ENCODE measurements at places on chromosomes 12 and 14.
A peak's percentile ranks its signal among the peaks of the same experiment; 100 is the strongest.

DNA sequence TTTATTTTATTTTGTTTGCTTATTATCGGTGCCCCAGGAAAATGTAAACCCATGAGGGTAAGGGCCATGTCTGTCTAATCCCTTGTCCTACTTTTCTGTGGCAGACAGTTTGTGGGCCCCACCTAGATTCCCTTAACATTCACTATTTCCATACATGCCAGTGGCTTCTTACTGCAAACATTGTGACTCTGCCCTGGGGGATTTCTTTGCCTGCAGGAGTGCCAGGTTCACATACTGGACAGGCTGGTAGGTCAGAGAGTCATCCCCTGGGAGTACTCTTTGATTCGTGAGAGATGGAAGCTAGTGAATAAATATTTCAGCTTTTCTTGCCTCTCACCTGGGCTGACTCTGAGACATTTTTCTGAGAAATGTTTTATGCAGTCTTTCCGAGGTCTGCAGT, 122.8 kb upstream of the TBX5 start:
- no peak for DNase-seq

DNA sequence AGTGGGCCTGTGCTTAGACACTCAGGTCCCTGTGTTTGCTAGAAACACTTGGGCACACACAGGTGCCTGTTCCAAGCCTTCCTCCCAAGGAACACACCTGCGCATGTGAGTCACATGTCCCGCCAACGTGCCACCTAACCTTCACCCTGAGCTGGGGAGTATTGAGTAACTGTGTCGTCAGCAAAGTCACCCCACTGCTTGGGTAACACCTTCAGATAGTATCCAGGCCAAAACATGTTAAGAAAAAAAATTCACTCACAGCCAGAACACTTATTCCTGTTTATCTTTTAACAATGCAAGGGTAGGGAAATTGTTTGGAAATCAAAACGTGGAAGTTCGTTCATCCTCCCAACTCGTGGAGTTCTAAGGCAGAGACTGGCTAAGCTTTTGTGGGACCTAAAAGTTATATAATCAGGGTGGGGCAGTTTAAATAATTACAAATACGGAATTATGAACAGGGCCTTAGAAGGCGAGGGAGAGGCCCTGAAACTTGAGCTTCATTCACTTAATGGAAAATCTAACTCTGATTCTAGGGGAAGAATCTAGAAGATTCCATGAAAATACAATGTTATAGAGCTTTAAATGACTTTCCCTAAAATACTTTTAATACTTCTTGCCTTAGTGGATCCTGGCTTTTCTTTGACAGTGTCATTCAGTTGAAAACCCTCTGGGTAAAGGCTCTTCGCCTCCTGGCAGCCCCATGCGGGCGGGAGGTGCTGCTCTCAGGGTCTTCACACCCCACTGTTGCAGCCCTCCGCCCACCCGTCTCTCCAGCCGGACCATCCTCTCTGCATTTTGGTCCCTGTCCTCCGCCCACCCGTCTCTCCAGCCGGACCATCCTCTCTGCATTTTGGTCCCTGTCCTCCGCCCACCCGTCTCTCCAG, 30.3 kb upstream of the ADIPOR2 start:
- no peak for DNase-seq

DNA sequence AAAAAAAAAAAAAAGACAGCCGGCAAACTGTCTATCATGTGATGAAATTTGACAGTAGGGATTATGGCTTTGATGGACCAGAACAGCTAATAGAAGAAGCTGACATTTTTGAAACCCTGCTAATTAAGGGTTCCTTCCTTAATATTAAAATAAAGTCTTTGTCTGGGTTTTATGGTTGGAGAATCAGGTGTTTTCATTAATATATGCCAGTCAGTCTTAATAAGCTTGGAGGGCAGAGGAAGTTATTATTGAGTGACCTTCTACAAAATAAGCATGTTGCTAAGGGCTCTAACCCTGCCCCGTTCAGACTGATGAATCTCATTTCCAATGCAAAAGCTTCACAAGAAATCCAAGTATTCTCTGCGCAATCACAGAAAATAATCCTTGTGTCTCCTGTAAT, 289.8 kb downstream of the EGLN3 start:
- no peak for DNase-seq

GRCh38 chr12:24778486-24779304, 170.2 kb downstream of the BCAT1 start:
- DNase-seq, result peak; percentile 44

- no peak for DNase-seq
These were observed 58.3 kb downstream of the SLC8A3 start for GRCh38 chr14:70130482-70130881.

GRCh38 chr14:99238216-99238615, 33.8 kb downstream of the BCL11B start:
- DNase-seq, result no peak

DNA sequence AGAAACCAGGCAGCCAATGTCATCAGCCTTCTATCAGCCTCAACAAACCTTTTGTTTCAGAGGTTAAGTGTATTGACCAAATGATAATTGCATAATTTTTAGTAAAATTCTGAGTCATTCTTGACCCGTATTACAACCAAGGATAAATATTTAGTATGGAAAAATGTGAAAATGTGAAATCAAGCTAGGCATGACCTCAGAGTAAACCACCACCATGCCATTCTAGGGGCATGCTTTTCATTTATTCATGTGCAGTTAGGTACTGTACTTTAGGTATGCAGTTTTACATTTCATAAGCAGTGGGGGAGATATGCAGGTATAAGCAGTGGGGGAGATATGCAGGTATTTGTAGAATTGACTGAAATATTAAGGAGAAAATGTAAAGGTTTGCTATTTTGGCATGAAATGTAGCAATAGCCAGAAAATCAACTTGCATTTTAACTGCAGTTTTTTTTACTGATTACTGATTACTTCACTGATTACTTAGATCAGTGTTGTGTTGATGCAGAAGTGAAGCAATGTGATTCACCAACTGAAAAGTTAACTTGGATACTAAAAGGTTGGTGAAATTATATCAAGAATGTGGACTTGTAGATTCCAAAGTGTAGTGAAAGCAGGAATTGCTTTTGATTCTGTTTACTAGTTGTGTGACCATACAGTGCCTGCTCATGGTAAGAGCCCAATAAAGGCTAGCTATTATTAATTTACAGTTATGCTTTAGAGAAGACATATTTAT, 184.2 kb downstream of the ESR2 start:
- no peak for DNase-seq

DNA sequence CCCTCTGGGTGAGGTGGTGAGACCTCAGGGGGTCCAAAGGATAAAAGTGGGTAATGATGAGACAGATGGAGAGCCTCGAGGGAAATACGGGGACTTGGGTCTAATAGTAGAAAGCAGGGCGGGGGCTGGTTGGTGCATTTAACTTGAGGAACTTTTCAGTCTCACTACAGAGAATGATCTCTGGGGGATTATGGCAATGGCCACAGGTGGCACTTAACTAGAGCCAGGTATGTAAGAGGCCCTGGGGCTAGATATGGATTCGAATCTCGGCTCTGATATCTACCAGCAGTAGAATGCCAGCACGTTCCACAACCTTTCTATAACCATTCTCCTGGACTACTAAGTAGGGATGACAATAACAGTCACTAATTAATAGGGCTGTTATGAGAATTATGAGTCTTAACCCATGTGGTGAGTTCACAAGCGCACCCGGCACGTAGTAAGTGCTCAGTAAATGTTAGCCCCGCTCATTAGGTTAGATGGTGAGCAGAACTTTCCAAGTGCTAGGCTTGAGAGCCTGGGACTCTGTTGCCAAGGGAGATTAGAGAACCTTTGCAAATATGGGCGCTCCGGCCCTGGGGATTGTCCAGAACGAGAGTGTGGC, 888 bp upstream of the PLXNC1 start:
- DNase-seq, result no peak

GRCh38 chr14:93548102-93548843, 117.5 kb downstream of the UNC79 start:
- no peak for DNase-seq

GRCh38 chr14:103418481-103418818, 33.2 kb downstream of the MARK3 start:
- DNase-seq, result no peak

GRCh38 chr12:2904260-2904659, 13.6 kb downstream of the TULP3 start:
- DNase-seq, result no peak

GRCh38 chr12:126084480-126084879, 1019.2 kb downstream of the AACS start:
- DNase-seq, result no peak

GRCh38 chr12:131682510-131682895, 28.4 kb upstream of the SFSWAP start:
- peak; percentile 72 for DNase-seq

DNA sequence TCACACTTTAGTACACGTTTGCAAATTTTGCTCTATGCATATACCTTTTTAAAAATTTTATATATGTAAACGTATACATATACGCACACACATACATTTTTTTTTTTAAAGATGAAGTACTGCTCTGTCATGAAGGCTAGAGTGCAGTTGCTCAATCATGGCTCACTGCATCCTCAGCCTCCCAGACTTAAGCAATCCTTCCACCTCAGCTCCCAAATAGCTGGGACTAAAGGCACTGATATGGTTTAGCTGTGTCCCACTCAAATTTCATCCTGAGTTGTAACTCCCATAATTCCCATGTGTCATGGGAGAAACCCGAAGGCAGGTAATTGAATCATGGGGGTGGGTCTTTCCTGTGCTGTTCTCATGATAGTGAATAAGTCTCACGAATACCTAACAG, 220.8 kb upstream of the CAND1 start:
- DNase-seq, result no peak

All from Jurkat, Clone E6-1 (cell line).